GM12891 (cell line): ENCODE measurements at places on chromosomes 1 and 21.

- no peak for DNase-seq
Observed at GRCh38 chr1:81808760-81809159, 8.0 kb downstream of the ADGRL2 start.

DNA sequence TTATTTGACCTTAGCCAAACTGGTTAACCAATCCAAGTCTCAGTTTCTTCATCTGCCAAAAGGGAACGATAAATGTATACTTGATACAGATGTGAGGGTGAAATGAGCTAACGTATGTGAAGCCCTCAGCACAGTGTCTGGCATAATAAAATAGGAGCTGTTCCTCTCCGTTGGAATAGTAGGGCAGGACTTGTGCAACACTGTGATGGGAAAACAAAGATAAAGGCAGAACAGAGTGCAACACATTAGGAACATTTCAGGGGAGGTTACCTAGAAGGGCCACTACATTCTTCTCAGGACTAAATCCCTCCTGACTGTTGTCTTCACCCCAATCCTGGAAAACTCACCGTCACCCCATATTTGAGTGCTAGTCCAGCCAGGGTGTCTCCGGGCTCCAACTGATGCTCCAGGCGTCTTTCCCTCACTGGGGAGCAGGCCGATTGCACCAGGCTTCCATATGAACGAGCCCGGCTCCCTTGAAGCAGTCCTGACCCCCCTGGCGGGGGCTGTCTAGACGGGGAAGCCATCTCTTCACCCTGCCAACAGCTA lies 896 bp downstream of the LYSMD1 start:
- DNase-seq = no peak

DNA sequence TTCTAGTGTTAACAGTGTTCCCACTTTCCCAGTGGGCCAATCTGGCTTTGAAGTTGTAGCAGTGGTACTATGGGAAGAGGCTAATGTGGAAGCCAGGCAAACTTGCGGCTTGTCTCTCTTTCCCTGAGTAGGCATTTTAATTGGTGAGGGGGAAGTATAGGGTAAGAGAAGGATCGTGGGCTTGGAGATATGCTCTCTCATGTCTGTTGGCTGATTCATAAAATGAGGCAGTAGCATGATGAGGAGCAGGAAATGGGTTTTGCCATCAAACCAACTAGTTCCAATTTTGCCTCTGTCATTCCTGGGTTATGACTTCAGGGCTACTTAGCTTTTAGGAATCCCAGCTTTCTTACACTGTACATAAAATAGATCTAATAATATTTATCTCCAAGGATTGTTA lies 12.1 kb downstream of the C8A start:
- DNase-seq = no peak

- DNase-seq = no peak
Observed at GRCh38 chr1:30936541-30937171, 28.1 kb upstream of the SDC3 start.

GRCh38 chr1:113545210-113545609 lies 154.9 kb downstream of the MAGI3 start:
- no peak for DNase-seq

- no peak for DNase-seq
Observed at GRCh38 chr1:7491818-7492173, 279.3 kb upstream of the VAMP3 start.

DNA sequence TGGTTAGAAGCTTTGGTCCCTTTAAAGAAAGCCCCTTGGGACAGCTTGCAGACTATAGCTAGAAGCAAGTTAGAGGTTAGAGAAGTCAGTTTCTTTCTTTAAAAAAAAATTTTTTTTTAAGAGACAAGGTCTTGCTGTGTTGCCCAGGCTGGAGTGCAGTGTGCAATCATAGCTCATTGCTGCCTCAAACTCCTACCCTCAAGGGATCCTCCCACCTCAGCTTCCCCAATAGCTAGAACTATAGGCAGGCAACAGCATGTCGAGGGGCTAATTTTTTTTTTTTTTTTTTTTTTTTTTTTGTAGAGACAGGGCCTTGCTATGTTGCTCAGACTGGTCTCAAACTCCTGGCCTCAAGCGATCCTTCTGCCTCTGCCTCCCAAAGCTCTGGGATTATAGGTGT lies 44.2 kb upstream of the ZNF326 start:
- DNase-seq = no peak

- no peak for DNase-seq
Observed at GRCh38 chr21:33640697-33641351, 717 bp downstream of the CRYZL1 start.

GRCh38 chr1:174068000-174068399 lies 45.8 kb upstream of the RC3H1 start:
- no peak for DNase-seq

- DNase-seq = no peak
Observed at GRCh38 chr1:90724361-90724760, 7.3 kb upstream of the BARHL2 start.

- no peak for DNase-seq
Observed at GRCh38 chr1:3633344-3634058, 8.7 kb downstream of the TPRG1L start.

DNA sequence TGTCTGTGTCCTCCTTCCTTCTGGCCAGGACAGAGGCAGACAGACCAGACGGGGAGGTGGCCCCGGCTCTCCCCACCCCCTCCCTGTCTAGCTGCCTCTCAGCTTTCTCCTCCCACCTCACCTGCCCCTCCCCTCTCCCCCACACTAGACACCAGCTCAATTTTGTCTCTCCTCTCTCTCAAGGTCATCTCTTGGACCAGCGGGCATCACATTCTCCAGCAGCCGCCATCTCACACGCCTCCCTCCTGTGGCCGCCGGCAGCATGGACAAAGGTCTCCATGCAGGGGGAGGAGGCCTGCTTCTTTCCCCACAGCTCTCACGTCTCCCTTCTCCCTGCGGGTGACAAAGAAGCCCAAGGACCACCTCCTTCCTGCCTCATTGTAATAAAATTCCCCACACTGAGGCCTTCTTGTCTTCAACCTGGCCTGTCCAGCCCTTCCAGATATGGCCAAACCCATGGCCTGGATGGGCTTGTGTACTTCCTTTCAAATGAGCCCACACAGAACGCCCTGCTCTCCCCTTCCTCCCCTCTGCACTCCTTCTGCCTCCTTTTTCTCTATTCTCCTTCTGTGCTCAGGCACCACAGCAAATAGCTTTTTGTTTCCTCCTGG lies 14.6 kb downstream of the OPTC start:
- DNase-seq = no peak

- no peak for DNase-seq
Observed at GRCh38 chr1:15028102-15028501, 125.4 kb upstream of the TMEM51 start.

- DNase-seq = no peak
Observed at GRCh38 chr1:66452162-66452561, 81.8 kb upstream of the SGIP1 start.

- DNase-seq = no peak
Observed at GRCh38 chr1:3773572-3774275, 1.2 kb downstream of the SMIM1 start.

DNA sequence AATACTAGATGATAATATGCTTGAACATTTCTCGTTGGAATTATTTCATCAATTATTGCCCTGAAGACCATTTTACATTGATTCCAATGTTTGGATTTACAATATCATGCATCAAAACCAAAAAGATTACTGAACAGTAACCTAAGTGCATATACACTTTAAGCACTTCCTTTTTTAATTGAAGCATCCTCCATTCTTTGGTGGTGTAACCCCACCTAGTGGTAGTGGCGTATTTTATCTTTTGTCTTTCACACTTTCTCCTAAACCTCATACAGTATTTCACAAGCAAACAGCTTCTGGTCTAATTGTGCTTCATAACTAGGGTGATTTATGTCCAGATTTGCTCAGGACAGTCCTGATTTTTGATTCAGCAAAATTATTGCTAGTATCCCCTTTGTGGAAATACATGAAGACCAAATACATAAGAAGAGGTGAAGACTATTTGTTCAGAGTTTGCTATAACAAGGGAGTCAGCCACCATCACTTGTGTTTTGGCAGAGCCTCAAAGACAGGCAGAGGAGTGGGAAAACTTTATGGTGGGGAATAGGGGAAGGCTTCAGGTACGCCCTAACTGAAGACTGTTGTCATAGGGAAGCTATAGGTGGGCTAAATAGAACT lies 3.4 kb upstream of the NVL start:
- DNase-seq = no peak

DNA sequence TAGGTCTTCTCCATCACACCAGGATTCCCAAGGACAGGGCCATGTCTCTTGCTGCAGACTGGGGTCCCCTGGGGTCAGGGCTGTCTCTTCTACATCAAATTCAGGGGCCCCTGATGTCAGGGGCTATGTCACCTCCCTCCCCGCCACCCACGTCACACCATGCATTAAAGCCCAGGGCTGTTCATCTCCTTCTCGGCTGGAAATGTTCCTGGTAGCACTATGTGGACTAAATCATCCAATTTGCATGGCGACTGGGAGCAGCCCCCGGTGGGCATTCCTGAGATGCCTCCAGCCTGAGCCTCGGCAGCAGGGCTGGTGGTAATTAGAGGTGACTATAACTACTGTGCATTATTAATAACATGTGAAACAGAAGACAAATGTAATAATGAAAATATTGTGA lies 151.7 kb upstream of the HMGB4 start:
- no peak for DNase-seq

DNA sequence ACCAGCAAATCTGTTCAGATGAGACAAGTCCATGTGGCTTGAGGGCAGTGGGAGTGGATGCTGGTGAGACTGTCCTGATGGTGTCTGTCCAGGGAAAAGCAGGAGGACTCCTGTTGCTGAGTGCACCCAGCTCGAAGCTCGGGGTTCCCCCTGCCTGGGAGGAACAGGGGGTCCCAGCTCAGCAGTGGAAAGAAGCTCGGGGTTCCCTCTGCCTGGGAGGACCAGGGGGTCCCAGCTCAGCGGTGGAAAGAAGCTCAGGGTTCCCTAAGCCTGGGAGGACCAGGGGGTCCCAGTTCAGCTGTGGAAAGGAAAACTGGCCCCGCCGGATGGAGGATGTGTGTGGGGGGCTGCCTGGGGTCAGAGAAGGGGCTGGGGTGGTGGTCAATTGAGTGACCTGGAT lies 39.1 kb downstream of the CRYAA start:
- no peak for DNase-seq

DNA sequence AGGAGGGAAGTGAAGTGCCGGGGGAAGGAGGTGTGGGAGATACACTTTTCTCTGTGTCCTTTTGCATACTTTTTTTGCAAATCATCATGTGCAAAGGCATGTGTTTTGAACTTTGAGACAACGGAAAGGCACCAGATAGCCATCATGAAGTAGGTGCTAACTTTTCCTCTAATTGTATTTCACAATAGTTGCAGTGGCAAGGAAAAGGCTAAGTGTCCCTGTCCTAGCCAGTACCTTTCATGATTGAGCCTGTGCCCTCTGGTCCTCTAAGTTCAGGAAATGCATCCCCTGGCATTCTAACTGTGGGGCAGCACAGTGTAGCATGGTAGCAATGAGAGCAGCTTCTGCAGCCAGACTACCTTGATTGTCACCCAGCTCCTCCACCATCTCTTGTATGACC lies 186.2 kb downstream of the ADSS2 start:
- no peak for DNase-seq

- DNase-seq = no peak
Observed at GRCh38 chr21:36235058-36235582, 78.5 kb downstream of the DOP1B start.

DNA sequence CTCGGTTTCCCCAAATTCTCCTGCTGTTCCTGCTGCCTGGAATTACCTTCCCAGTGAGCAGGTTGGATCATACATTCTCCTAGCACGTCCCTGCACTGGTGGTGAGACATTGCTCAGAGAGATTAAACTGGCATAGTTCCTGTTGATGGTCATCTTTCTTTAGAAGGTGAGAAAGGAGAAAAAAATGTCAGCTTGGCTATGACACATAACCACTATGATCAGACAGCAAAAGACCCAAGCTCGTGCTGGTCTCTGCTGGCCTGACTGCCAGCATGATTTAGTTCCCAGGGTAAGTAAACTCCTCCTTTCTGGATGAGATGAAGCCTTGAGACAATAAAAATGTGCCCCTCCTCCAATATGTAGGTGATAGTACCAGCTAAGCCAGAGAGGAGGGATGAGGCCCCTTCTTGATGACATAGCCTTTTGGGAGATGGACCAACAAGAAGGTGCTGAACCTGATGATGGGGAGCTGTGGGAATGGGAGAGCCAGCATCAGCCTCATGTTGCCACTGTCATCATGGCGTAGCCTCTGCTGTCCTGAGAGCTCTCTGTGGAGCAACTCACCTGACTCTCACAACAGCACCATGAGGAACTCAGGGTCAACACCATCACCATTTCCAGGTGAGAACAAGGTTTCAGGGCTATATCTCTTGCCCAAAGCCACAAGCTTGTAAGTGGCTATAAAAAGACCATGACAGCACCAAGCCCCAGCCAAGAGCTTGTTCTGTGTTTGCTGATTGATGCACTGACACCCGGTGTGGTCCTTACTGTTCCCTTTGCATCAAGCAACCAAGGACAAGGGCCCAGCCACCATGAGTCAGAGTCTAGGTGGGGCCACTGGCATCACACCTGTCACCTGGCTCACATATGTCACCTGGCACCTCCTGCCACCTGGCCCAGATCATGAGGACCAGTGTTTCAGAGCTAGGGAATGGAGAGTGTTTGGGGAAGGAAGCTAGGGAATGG lies 200.0 kb downstream of the MATN1 start:
- DNase-seq = no peak

GRCh38 chr1:155984341-155984740 lies 6.0 kb upstream of the ARHGEF2 start:
- DNase-seq = no peak

GRCh38 chr1:179807291-179807690 lies 64.2 kb downstream of the FAM163A start:
- DNase-seq = no peak

DNA sequence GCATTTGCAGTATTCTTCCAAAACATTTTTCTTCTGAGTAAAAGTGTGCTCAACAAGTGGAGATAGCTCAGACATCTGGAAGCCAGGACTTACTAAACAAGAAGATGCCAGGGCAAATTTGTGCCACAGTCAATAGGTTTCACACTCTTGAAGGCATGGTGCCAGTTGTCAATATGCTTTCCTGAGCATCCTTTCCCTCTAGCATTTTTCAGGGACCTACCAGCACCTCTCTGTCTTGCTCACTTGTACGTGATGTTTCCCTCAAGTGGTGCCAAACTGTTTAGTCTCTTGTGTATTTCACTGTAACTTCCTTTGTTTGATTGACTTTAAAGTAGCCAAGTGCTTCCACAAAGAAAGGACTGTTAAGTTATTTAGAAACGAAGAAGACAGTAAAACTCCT lies 194.0 kb upstream of the SGIP1 start:
- DNase-seq = no peak

DNA sequence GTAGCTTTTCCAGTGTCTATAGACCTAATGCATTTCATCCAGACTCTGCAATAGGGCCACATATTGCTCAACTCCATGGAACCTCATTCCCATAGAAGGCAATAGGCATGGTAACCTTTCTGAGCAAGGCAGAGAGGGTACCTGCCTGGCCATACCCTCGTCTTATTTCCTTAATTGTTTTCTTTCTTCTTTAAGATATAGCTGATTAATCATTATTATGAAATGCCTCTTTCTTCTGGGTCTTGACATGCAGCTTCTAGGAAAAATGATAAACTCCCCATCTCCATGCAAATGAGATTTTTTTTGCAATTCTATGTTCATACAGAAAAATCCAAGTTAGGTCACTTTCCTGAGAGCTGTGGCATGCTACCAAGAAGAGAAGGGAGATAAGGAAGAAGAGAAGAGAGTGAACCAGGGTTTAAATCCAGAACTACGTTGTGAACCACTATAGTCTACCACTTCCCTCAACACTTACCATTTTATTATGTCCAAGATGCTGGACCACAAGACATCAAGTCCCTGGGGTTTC lies 33.0 kb upstream of the IL20 start:
- DNase-seq = no peak

GRCh38 chr1:201614262-201615015 lies 75.5 kb downstream of the NAV1 start:
- DNase-seq = no peak
